ENCODE measurements at places on chromosomes 16 and 17. TPM values are rescaled to one million over a fixed set of nuclear protein-coding genes. Genes with fewer than 3 reads are reported as not detected.

The RUNDC3A gene
- not detected for total RNA-seq

The SDK2 gene
- under 0.01 TPM for total RNA-seq

The USP6 gene
- total RNA-seq = not detected

The RAB11FIP4 gene
- 0.44 TPM for total RNA-seq

The KRTAP4-9 gene
- total RNA-seq = not detected

The SLC25A11 gene
- 29.5 TPM for total RNA-seq

The KRTAP2-4 gene
- not detected for total RNA-seq

The EFNB3 gene
- 0.22 TPM for total RNA-seq

All from subcutaneous adipose tissue (tissue), 4 donors.